ENCODE measurements at places on chromosomes 3 and 15. TPM values are rescaled to one million over a fixed set of nuclear protein-coding genes. Genes with fewer than 3 reads are reported as not detected.

- DNase-seq: no peak
These were observed 75.1 kb downstream of the SLC12A8 start for GRCh38 chr3:125137358-125138033.

DNA sequence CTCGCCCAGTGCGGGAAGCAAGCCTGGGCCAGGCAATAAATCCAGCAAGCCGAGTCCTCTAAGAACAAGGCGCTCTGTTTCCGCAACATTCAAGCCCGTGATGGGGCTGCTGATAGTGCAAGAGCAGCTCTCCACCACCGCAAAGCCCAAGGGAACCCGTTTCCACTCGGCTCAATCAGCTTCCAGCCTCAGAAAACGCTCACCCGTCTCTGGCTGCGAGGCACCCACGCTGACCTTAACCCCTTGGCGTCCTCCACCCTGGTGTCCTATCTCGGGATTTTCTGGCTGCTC, 17.8 kb downstream of the SPATA12 start:
- DNase-seq: no peak

DNA sequence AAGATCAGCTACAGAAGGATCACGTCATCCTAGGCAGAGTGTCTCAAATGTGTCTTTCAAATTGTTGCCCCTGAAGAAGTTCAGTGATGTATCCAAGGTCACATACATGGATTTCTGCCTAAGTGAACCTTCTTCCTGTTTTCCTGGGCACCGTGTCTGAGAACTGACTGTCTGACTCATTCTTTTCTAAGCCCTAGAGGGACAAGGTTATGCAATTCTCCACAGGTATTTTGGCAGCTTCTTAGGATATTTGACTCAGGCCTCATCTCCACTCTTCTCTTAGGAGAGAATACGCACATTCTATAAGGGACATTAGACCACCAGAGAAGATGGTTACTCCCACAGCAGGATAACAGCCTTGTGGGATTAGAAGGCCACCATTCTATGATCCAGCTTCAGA, 391.9 kb upstream of the THBS1 start:
- no peak for DNase-seq

Gene KLHL40
- not detected for total RNA-seq

- DNase-seq: no peak
These were observed 11.8 kb upstream of the C3orf70 start for GRCh38 chr3:185164428-185165217.
